ENCODE measurements at places on chromosomes 5 and 9.

DNA sequence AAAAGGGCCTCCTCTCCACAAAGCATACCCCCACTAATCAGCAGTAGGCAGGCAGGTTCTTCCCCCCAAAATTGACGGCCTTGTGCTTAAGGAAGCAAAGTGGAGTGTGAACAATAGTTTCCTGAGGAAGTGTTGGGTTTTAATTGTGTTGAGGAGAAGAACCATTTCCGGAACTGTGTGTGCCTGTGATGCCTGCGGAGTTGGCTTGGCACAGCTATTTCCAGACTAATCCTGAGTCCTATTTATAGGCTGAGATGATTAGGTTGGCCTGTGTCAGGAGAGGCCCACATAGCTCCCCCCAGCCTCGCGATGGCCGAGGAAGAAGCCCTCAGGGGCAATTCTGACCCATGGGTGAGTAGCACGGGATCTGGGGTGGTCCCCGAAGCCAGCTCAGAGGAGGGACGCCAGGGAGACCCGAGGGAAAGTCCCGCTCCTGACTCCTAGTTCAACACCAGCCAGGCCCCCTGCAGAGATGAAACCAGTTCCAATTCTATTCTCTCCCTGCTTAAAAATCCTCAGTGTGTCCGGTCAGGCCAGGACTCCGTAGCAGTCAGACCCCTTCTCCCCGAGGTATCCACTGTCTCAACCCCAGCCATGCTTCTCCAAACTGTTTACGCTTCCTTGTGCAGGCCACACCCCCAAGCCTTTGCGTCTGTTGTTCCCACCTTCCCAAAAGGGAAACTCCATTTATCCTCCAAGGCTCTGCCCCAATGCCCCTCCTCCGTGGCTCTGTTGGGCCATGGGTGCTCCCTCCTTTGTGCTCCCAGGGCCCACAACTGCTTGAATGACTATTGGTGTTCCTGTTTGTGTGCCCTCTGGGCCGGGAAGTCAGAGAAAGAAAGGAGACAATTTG, 18.1 kb downstream of the GSN start:
- DNase-seq: no peak

GRCh38 chr9:81083067-81083466, 606.3 kb downstream of the TLE1 start:
- no peak for DNase-seq

GRCh38 chr9:137670391-137671195, 51.8 kb downstream of the EHMT1 start:
- DNase-seq: no peak

DNA sequence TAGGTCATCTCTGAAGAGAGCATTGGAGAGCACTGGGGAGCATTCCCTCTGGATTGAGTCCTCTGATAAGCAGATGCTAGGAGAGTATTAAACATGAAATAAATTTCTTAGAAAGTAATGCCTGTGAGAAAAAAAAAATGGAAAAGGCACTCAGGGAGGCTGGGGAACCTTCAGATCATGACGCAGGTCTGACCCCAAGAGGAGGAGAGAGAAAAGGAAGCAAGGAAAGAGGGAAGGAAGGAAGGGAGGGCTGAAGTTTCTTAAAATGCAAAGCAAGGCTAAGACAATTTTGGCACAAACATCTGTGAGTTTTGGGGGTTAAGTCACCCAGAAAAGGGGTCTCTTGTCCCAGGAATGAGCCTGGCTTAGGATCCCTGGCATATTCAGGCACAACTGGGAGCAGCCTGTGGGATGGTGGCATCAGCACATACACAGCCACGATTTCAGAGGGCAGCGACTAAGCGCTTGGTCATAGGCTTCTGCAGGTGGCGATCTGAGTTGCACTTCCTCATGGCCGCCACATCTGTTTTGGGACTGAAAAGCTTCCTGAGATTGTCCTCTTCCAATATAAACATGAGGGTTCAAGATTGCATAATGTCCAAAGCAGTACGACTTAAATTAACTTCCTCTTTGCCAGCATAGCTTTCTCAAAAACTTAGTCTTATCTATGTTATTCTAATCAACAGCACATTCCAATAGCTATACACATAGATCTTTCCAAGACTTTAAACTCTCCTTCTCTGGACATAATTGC, 692.7 kb downstream of the DNAH5 start:
- no peak for DNase-seq

GRCh38 chr9:82457891-82458290, 469.3 kb downstream of the SPATA31D1 start:
- no peak for DNase-seq

DNA sequence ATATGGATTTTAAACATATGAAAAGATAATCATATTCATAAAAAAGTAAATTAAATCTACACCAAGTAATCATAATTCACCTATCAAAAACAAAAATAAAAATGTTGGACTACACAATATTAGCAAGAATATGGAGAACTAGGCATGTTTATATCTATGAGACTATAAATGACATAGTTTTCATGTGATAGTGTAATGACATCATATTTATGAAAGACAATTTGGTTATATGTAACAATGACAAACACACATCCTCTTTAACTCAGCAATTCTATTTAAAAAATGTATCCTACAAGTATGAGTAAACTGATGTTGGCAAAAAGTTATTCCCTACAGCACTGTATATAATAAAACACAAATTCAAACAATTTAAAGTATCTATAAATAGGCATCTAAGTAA, 312.3 kb downstream of the EDIL3 start:
- no peak for DNase-seq

- no peak for DNase-seq
Observed at GRCh38 chr9:80059979-80060378, 488.2 kb downstream of the TLE4 start.

- DNase-seq: no peak
Observed at GRCh38 chr9:68896486-68896885, 117.4 kb downstream of the PRKACG start.

DNA sequence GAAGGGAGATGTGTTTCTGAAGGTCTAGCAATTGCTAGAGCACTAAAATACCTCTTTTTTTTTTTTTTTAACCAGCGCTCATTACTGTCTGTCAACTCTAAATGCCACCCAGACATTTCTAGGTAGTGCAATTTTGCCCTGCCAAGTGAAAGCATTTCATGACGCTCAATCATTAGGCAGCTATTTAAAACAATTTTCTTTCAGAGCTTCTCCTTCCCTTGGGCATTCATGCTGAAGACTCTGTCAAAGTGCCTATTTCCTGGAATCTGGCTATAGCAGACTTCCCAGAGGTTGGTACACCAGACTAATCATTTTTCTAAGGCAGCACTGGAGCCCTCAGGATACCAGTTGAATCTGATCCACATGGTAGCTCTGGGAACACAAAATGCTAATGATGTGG, 97.0 kb upstream of the ANKRD55 start:
- no peak for DNase-seq

DNA sequence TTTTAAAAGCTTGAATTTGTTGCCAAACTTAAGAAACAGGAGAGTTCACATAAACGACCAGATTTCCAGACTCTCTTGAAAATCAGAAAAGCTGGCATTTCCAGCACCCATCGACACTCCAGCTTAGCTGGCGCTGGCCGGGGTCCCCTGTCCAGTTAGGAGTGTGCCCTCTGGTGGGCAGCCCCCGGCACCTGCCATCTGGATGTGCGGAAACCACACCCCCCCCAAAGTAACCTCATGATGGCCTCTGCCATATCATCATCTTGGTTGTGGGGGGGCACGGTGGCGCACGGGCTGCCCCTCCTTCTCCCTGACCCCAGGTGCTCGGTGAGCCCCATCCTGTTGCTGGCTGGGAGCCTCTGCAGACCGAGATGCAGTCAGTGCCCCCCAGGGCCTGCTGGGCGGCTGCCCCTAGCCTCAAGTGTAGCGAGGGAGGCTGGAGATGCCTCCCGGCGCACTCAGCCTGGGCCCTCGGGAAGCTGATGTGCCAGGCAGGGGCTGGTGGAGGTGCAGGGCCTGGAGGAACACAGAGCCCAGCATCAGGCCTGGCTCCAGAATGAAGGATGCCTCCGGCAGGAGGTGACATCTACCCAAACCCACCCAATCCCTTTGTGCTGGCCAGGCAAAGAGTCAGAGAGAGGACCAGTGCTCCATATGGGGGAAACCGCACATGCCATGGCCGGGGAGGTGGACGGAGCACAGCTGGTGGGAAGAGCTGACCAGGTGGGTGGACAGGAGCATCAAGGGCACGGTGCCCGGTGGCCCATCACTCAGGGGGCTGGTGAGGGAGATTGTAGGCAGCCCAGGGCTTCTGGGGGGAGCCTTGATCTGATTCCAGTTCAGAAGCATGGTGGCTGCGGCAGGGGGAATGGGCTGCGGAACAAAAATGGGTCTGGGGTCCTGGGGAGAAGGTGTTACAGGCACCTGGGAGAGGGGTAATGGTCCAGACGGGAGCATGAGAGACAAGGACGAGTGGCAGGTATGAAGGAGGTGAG, 70.6 kb downstream of the ADAMTS2 start:
- DNase-seq: no peak

DNA sequence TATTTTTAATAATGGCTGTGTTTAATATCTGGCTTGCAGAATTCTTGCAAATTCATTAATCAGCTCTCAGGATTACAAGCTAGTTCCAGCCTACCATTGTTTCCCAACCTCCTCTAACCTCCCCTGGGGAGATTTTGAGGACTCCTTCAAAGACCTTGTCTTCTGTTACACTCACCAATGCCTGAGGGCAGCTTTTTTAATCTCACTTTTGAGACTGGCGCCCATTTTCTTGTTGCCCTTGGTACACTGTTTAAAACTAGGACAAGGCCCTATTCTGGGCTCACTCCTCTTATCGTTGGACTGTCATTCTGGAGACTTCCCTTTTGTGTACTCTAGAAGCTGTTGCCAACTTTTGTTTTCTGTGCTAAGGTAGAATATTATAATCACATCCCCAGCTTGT, 13.6 kb upstream of the EQTN start:
- DNase-seq: no peak

- DNase-seq: no peak
Observed at GRCh38 chr5:142830241-142831008, 60.2 kb downstream of the ARHGAP26 start.

DNA sequence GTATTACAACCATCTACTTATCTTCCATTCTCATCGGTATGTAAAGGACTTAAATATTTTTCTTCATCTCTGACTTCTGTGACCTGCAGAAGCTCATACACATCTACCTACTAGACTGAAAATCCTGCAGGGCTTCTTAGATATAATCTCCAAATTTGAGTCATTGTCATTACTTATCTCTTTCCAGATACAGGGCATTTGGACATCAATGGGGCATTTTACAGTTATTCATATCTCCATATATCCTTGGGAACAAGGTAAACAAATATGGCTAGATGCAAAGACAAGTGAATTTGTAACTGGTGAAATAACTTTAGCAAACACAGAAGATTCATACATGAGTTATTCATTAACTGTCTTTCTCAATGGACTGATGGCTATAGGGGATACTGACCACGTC, 37.7 kb upstream of the IL7R start:
- DNase-seq: no peak

DNA sequence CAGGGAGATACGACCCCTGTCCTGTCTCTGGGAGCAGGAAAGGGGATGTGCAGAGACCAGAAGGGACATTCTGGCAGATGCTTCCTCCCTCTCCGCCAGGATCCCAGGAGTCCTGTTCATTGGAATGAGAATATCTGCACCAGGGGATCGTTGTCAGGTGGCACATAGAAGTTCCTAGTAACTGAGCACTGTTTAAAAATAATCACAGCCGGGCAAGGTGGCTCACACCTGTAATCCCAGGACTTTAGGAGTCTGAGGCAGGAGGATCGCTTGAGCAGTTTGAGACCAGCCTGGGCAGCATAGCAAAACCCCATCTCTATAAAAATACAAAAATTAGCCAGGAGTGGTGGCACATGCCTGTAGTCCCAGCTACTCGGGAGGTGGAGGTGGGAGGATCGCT, 12.3 kb downstream of the SARDH start:
- DNase-seq: no peak

DNA sequence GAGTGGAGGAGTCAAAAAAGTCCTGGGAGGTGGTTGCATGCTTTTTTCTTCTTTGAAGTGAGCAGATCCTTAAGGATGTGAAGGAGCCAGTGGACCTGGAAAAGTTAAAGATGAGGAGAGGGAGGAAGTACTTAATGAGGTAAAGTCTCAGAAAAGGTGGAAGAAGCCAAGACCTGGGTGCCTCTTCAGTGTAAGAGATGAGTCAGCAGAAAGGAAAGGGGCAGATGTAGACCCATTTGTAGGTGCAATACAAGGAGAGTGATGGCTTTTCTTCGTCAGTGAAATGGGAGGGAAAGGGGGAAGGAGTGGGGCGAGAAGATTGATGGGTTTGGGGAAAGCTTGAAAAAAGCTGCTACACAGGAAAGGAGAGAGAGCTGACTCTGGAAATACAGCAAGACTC, 82.9 kb downstream of the ANGPTL2 start:
- DNase-seq: no peak

- DNase-seq: no peak
Observed at GRCh38 chr5:122941737-122942136, 94.8 kb downstream of the PPIC start.

DNA sequence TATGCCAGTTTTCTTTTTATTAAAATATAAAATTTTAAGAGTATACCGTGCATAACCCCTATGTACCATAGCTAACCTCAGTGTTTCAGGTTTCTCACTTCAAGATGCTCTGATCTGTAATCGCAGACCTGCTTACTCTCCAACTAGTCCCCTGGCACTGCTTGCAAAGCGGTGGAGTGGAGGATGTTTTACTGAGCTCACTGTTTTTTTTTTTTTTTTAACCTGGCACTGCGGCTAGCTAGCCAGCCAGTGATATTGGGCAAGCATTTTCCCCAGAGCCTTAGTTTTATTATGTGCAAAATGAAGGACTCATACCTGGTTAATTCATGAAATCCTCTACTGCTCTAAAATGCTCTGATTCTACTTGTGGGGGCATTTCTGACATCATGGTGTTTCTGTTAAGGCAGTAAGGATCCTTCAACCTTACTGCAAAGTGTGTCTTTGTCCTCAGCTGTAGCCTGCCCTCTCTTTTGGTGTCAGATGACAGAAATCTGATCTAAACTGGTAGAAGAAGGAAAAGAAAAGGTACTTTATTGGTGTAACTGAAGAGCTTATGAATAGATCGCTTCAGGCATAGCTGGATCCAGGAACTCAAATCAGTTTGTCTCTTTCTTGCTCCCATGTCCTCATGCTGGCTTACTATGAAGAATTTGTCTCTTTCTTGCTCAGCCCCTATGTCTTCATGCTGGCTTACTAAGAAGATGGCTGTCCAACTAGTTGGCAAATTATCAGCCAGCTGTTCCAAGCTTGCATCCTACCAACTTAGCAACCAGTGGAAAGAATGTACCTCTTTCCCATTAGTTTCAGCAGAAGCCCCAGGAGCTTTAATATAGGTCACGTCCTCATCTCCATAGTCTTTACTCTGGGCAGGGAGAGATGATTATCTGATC, 59.8 kb downstream of the DOCK2 start:
- DNase-seq: no peak

All from stimulated activated CD4-positive, alpha-beta T cell treated with anti-CD3 and anti-CD28 coated beads, Interleukin-15, amount 100 ng/mL, for 1 hour (primary cell).